Calu3 (cell line): ENCODE measurements at places on chromosomes 2 and 18. TPM values are rescaled to one million over a fixed set of nuclear protein-coding genes. Genes with fewer than 3 reads are reported as not detected.

Gene XIRP2
- not detected in 2 replicates for total RNA-seq

GRCh38 chr18:49531678-49532153, 30.1 kb upstream of the LIPG start:
- peak; percentile 31 for DNase-seq

DNA sequence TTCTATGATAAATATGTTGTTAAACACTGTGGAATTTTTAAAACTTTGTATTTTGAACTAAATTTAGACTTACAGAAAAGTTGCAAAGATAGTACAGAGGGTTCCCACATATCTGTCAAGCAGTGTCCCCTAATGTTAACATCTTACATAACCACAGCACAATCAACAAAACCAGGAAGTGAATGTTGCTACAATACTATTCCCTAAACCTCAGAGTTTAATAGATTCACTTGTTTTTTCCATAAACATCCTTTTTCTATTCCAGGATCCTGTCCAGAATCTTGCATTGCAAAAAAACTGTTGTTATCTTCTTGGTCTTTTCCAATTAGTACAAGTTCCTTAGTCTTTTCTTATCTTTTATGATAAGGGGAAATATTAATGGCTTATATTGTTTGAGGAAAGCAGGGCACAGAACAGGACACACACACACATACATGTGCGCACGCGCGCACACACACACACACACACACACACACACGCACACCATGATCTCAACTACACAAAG, 251.1 kb upstream of the TRIB2 start:
- no peak for DNase-seq

DNA sequence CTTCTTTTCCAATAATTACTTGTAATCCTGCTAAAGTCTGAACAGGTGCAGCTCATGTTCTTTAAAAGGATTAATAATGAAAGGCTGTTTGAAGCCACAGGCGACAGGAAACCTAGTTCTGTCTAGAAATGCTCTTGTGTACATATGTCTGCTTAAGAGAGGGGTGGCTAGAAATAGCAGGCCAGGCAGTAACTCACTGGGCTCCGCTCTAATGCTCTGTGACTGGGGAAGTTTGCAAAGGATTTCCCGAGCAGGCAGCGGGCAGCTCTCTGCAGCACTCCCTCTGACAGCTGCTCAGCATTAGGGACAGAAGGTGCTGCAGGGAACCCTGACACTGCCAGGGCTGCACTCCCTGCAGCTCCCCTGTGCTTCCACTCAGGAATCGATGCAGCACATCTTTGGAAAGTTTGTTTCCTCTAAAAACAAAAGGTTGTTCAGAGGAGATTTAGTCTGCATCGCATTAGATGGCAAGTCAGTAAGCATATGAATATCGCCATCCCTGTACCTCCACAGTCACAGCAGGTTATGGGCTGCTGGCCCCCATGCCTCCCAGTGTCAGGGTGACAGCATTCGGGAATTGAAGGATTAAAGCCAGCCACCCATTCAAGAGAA, 33.1 kb upstream of the TTC39C start:
- no peak for DNase-seq

DNA sequence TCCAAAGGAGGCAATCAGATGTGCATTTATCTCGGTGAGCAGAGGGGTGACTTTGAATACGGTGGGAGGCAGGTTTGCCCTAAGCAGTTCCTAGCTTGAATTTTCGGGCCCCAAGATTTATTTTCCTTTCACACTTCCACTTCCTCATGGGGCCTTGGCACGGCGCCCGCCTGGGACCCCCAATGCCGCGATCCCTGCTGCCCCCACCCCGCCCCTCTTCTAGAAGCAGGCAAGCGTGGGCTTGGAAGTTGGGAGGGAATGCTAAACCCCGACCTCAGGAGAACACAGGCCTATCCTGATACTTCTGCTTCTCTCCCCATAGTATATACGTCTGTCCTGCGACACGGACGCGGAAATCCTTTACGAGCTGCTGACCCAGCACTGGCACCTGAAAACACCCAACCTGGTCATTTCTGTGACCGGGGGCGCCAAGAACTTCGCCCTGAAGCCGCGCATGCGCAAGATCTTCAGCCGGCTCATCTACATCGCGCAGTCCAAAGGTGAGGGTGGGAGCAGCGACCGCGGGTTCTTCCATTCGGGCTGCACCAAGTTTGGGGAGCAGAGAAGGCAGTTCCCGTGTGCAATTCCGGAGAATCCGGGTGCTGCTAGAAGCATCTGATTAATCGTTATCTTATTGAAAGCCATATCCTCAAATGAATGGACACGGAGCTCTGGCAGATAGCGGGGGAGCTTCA, 21.6 kb downstream of the TRPM8 start:
- no peak for DNase-seq

Gene ZSWIM2
- total RNA-seq: not detected in 2 replicates

Gene GREB1L
- total RNA-seq: 3.8 and 4.5 TPM in 2 replicates

GRCh38 chr2:219486380-219486959, 12.2 kb upstream of the GMPPA start:
- no peak for DNase-seq

DNA sequence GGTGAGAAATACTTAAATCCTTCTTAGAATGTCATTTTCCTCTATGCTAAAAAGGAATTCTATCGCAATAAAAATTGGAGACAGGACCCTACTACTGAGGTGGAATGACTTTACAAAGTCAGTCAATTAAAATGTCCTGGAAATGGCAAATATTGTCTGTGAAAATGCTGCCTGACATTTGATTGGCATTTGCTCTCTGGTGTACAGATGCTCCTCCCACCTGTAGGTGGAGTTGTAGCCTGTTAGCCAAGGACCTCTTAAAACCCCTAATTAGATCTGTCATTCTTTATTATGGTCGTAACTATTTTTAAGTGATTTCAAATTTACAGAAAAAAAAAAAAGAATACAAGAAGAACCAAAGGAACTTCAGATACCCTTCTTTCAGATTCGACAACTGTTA, 393.1 kb upstream of the KLHL29 start:
- DNase-seq: no peak

- no peak for DNase-seq
These were observed 66.5 kb downstream of the BOLA3 start for GRCh38 chr2:74081030-74081762.

- DNase-seq: no peak
These were observed 90.6 kb upstream of the WDR75 start for GRCh38 chr2:189350540-189351209.

- no peak for DNase-seq
These were observed 464 bp upstream of the SESTD1 start for GRCh38 chr2:179265082-179265510.

GRCh38 chr2:7956126-7956689, 725.6 kb upstream of the ID2 start:
- DNase-seq: no peak

GRCh38 chr2:201965550-201965949, 68.1 kb upstream of the FZD7 start:
- no peak for DNase-seq

Gene GCG
- total RNA-seq: not detected in 2 replicates

- no peak for DNase-seq
These were observed 383 bp upstream of the ATP5MC3 start for GRCh38 chr2:175181877-175182308.

DNA sequence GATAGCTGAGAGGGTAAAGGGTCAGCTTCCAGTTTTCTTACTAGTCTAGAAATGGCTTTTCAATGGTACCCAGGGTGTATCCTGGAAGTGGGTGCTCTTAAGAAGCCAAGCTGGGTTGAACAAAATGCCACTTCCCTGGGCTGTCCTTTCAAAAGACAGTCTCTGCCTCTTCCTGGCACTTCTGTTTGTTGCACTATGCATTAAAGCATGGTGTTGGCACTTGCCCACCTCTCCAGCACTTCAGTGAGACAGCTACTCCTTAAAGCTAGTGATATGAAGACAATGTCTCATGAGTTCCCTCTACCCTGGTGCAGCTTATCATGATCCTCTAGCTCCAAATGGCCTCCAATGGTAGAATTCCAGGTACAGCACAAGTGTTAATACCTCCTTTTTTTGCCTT, 74.3 kb upstream of the IGFBP5 start:
- no peak for DNase-seq

- no peak for DNase-seq
These were observed 227.7 kb downstream of the GPD2 start for GRCh38 chr2:156663757-156664409.

- no peak for DNase-seq
These were observed 51.9 kb downstream of the REEP1 start for GRCh38 chr2:86285571-86285970.

DNA sequence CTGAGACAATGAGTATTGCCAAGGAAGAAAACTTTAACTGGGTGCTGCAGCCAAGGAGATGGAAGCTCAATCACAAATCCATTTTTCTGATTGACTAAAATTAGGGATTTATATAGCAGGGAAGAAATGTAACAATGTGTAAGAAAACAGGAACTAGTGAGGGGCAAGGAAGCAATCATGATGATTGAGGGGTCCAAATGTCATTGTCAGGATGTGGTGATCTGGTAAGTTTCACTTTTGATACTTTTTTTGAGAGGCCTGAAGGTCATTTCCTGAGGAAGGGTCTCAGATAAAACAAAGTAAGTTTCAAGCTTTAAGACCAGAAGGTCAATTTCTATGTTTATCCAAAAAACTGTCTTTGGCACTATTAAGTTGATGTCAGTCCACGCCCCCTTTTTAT, 12.0 kb upstream of the GCC2 start:
- no peak for DNase-seq

Gene ASXL3
- total RNA-seq: 0.07 and 0.47 TPM in 2 replicates

Gene POTEJ
- not detected in 2 replicates for total RNA-seq

Gene VWC2L
- not detected in 2 replicates for total RNA-seq

- no peak for DNase-seq
These were observed 121.5 kb upstream of the PDE1A start for GRCh38 chr2:182548031-182548950.

GRCh38 chr2:217396165-217396564, 536.3 kb upstream of the TNP1 start:
- no peak for DNase-seq

GRCh38 chr2:239244625-239245024, 156.2 kb downstream of the HDAC4 start:
- DNase-seq: no peak

Gene REG1B
- not detected in 2 replicates for total RNA-seq
